ENCODE measurements at places on chromosomes 3 and 15.

DNA sequence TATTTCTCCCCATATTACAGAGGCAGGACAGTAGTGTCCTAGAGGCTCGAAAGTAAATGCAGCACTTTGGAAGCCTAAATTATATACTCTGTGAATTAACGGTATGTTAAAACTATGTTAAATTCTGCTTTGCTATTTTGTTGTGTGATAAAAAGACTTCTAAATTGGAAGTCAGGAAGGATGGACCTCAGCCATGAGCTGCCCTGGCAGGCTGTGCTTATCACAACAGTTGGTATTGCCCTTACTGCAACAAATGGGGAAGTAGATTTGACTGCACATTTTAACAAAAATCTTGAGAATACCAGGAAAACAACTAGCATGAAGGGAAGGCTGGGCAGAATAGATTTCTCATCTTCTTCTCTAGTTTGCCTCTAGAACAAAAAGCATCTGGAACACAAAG is 706.6 kb downstream of the SI start:
- no peak for DNase-seq

GRCh38 chr3:2036076-2036475 is 62.6 kb upstream of the CNTN4 start:
- no peak for DNase-seq

DNA sequence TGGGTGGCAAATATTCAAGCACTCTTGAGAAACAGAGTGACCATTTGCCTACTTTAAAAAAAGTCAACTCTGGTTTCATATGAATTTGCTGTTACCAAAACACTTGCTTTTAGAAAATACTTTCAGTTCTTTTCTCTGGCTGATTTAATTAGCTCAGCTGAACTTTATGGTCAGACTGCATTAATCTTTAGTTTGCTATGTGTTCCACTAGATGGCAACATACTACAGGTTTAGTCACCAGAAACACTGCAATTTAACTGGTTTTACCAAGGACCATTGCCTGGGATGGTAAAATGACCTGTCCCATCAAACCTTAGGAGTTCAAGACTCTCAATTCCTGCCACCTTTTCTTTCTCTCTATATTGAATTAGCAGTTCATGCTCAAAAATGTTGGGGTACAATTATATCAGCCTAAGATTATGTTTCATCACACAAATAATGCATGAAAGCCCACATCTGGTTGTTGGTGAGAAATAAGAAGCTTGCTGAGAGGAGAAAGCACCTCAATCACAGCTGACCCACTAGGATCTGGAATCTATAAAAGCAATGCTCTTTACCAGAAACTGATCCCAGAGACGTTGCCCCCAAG is 14.2 kb downstream of the EIF4E3 start:
- DNase-seq = peak; percentile 4

DNA sequence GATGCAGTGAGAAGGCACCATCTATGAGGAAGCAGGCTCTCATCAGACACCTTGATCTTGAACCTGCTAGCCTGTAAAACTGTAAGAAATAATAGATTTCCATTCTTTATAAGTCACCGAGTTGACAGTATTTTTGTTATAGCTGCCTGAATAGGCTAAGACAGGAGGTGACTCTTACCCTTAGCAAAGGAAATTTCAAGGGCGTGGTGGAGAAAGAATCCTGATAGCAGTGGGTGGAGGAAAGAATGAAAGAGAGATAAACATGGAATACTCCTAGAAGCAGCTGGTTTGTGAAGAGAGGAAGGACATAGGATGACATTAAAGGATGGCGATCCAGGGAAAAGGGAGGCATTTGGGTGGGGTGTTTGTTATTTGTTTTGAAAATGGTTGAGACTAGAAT is 41.4 kb downstream of the SIDT1 start:
- no peak for DNase-seq

DNA sequence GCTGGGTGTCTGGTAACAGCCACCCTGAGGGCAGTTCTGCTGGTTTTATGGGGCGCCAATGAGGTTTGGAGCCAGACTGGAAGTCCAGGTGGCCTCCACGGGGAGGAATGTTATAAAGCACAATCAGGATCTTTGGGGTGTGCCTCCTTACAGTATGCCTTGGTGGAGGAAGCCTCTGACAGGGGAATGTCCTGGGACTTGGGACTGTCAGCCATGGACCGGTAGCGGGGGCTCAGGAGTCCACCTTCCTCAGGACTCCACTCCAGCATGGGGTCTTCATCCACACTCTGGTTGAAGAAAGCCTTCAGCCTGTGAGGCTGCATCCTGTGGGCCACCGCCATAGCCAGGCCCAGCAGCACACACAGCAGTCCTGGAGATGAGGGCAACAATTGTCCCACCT is 4.9 kb downstream of the DUOXA2 start:
- no peak for DNase-seq

GRCh38 chr15:97652700-97653167 is 307.8 kb upstream of the ARRDC4 start:
- no peak for DNase-seq

DNA sequence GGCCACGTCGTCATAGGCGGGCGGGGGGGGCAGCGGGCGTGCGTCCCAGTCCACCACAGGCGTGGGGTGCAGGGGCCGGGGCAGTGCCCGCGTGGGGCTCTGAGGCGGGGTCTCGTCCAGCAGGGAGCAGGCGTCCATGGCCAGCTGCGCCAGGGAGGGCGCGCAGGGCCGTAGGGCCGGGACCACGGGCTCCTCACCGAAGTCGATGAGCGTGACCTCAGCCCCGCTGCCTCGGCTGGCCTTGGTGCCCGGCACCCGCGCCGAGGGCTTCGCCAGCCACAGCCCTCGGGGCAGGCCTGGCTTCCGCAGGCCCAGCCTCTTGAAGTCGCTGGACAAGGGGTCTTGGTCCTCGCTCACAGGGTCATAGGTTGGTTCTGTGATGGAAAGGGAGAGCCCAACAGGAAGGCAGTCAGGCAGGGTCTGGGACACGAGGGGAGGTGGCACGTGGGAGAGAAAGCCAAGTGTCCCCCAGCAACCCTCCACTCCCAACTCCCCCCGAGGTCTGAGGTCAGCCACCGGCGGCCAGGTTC is 40.0 kb downstream of the TNK2 start:
- no peak for DNase-seq

GRCh38 chr3:71207632-71208031 is 375.9 kb downstream of the FOXP1 start:
- DNase-seq = no peak

DNA sequence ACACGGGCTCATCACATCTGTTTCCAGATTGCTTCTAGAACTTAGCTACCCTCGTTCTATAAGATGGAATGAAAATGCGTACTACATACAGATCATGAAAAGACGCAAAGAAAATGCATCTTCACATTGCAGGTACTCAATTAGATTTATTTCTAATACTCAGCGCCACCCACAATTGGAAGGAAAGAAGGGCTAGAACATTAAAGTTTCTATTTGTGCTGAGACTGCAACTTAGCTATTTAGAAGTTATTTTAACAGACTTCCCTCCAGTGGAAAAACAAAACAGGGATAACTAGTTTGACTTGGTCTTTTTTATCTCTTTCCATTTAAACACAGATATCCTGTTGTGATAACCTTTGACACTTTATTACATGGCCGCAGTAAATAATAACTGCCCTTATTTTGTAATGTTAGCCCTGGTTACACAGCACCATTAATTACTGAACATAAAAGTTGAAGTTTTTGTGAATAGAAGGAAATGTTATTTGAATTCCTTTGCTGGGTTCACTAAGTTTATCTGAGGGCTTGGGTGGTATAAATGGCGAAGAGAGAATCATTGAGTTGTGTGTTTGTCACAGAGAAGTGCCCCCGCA is 86.9 kb upstream of the SLC25A26 start:
- no peak for DNase-seq

GRCh38 chr3:169365993-169366915 is 297.3 kb downstream of the MECOM start:
- DNase-seq = no peak

- no peak for DNase-seq
Observed at GRCh38 chr3:26562021-26562768, 60.4 kb upstream of the LRRC3B start.

- no peak for DNase-seq
Observed at GRCh38 chr3:120931593-120931992, 23.6 kb downstream of the STXBP5L start.

- DNase-seq = no peak
Observed at GRCh38 chr3:59149166-59149565, 99.3 kb upstream of the CFAP20DC start.

DNA sequence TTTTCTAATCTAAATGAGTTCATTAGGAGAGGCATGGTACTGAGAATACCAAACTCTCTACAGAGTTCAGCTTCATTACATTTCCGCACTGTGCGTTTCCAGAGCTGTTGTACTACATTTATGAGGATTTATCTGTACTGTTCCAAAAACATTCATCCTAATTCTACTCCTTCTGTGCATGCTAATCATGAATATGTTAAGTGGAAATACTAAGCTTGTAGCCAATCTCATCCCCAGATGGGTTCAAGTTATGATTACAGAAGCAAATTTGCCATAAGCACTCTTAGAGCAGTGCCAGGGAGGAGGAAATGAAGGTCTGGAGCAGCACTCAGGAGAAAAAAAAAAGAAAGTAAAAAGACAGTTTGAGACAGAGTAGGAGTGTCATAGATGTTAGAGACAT is 544.3 kb downstream of the GBE1 start:
- DNase-seq = no peak

GRCh38 chr3:4503050-4503449 is 9.9 kb downstream of the ITPR1 start:
- no peak for DNase-seq

- DNase-seq = no peak
Observed at GRCh38 chr3:140467796-140468315, 210.0 kb upstream of the TRIM42 start.

DNA sequence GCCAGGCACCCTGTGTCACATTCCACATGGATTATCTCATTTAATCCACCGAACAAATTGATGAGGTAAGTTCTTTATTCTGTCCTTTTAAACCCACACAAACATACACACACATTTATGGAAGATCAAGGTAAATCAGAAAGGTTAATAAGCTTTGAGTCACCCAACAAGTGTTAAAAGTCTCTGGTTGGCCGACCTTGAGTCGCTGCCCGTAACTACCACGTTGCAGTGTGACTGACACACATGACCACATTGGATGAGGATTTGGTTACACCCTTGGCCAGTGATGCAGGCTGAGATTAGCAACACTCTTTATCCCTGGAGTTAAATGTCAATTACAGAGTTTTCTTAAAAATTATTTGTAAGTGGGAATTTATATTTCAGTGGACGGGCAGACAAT is 19.2 kb downstream of the FOXP1 start:
- DNase-seq = no peak

- no peak for DNase-seq
Observed at GRCh38 chr3:56269755-56270535, 198.3 kb downstream of the ERC2 start.

DNA sequence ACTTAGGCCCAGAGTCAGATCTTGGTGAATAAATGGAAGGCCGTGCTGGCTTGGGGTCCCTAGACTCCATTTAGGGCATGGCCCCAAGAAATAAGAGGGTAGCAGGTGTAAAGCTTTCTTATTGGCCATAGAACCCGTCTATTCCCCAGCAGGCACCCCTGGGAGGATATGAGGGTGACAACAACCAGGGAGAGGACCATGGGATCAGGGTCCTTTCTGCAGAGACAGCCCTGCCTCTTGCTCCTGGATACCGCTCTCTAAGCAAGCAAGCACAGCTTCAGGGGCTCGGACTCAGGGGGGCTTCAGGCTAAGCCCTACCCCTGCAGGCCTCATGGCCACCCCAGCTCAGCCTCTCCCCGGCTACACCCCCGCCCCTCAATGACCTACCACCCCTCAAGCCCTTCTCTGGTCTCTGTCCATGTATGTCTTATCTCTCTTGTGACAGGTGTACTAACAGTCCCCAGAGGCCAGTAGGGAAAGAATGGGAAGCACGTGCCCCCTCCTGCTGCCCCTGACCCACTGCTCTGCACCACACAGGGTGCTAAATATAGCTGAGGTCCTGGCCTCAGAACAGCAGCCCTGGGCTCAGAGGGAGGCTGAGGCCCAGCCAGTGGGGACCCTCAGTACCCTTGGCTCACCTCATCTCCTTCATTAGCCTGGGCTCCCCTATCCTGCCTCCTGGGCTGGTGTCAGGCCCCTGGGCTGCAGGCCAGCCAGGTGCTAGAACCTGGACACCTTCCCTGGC is 1.9 kb downstream of the XIRP1 start:
- DNase-seq = no peak

GRCh38 chr3:177438596-177439220 is 241.4 kb upstream of the TBL1XR1 start:
- no peak for DNase-seq

DNA sequence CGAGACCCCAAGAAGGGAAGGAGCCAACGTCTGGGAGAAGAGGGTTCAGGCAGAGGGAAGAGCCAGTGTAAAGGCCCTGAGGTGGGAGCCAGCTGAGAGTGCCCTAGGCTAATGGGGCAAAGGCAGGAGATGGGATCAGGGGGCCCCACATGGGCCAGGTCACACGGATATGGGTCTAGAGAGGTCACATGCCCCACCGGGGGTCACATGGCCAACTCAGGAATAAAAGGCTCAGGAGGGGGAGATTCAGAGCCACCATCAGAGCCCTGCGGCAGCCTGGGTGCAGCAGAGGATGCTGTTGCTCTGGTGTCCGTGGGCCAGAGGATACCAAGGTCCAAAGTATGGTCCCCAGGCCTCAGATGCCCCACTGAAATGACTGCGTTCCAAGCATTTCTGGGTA is 55.3 kb upstream of the SLC6A6 start:
- DNase-seq = no peak

DNA sequence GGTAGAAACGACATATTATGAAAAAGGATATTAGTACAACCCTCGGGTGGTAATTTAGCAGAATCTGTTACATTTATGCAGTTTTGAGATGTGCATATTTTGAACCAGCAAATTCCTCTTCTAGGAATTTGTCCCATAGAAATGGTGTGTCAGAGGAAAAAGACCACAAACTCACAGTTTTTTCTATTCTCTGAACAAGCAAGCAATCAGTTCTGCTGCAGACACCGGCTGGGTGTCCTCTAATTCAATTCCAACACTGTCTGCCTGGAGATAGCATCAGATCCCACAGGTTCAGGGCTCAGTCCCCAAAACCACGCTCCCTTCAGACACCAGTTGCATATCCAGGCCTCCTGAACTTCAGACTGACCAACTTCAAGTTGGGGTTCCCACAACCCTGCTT is 36.4 kb downstream of the APH1B start:
- no peak for DNase-seq

GRCh38 chr3:157175691-157176507 is 16.0 kb upstream of the CCNL1 start:
- no peak for DNase-seq

- DNase-seq = no peak
Observed at GRCh38 chr3:130850044-130850797, 43.7 kb upstream of the ATP2C1 start.

DNA sequence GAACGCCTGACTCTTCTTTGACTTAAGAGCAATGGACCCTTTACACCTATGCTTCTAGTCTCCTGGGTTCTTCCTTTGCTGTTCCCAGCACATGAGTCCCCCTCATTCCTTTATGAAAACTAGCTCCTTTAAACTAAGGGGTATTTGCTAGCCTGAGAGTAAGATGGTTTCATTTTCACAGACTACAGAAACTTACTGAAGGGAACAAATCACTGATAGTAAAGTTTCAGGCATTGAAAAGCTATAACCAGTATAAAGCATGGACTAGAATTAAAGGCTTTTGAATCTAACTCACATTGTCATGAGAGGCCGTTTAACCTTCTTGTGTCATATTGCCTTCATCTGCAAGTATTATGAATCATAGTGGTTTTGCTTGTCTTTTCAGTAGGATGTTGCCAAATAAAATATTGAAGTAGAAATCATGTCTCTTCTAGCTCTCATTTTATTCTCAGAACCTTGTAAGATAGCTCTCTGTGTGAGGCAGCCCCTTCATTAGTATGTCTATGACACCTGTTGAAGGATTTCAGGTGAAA is 765.9 kb downstream of the NR2F2 start:
- no peak for DNase-seq
